ENCODE measurements at places on chromosomes 16 and 17.

- no peak for DNase-seq
Measured at GRCh38 chr17:17091276-17091675, 49.0 kb downstream of the MPRIP start.

- DNase-seq: no peak
Measured at GRCh38 chr16:5175266-5175665, 77.7 kb upstream of the EEF2KMT start.

DNA sequence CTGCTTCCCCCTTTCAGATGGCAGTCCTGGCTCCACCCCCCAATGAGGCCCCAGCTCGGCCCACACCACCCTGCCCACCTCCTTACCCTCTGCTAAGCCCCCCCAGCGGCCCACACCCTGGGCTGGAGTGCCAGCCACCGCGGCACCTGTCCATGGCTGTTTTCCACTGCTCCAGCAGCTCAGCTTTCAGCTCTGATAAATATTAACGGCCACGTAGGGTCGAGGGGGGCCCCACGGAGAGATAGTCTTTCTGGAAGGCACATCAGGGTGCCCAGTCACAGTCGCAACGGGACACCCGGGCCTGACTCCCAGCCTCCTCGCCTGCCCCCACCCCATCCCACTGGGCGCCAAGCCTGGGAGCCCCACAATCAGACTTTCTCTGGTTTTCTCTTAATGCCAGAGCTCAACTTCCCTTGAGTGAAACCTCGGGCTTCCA, 46.5 kb upstream of the CIBAR2 start:
- DNase-seq: no peak

DNA sequence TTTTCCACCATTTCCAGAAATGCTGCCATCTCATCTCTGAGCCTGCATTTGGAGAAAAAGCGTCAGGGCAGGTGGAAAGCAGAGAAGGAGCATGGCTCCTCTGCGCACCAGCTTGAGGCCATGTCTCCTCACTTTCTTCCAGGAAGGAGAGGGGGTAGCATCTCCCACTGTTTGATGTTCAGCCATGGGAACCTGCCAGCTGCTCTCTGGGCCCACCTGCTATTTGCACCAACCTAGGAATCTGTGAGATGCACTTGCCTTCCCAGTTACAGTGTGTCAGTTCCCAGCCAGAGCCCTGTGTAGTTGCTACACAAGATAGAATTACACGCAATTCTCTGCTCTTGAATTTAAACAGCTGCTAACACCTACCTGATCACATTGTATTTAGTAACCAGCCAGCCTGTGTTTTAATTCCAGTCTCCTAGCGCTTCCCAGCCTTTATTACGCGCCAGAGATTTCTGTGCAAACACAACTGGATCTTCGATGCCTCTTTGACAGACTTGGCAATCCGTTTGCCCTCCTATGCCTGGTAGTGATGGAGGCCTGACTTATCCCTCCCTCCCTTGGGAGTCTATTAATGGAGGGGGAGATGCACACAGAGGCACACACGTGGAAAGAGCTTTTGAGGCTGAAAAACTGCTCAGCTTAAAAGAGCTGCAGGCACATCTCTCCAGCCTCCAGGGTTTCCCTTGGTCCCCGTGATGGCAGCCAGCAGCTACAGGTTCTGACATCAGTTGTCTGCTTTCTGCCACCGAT, 98.1 kb upstream of the SEC14L1 start:
- DNase-seq: no peak

GRCh38 chr17:5821803-5822202, 237.5 kb upstream of the NLRP1 start:
- DNase-seq: no peak

- no peak for DNase-seq
Measured at GRCh38 chr17:68849673-68850610, 105.2 kb downstream of the ABCA8 start.

- DNase-seq: no peak
Measured at GRCh38 chr17:8944748-8945147, 20.8 kb downstream of the PIK3R5 start.

- DNase-seq: peak; percentile 54
Measured at GRCh38 chr16:69563605-69564580, 1.9 kb upstream of the NFAT5 start.

DNA sequence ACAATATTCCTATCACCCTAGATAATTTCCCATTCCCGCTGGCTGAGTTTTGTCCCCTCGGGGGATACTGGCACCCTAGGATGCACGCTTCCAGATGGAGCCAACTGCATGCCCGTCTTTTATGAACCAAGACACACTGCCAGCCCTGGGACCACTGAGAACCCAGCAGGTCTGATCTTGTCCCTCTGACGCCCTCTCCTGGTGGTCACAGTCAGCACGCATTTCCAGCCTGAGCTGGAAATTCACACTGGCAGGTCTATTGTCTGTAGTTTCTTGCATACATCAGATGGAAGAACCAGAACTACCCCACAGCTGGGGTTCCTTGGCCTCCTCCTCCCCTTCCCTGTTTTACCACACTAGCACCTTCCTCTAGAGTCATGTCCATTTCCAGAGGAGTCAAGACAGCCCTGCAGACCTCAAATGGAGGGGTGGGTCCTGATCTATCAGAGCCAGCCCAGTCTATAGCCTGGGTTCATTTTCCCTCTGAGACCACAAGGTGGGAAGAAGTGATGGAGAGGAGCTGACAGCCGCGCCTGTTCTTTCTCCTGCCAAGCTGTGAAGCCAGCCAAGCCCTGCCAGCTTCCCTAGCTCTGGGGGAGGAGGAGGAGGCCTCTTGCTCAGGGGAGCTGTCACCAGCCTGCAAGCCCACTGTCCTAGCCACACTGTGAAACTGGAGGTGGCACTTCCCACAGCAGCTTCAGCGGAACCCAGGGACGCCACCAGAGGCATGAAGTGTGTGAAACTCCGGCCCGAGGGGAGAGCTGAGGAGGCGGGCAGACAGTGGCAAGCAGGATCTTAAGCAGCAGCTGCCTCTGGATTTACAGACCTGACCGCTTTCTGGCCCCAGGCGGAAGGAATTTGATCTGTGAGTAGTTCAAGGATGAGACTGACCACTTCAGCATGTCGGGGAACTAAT, 29.3 kb downstream of the MXRA7 start:
- DNase-seq: peak; percentile 62

GRCh38 chr17:16975744-16976625, 4.1 kb upstream of the TNFRSF13B start:
- DNase-seq: peak; percentile 18

DNA sequence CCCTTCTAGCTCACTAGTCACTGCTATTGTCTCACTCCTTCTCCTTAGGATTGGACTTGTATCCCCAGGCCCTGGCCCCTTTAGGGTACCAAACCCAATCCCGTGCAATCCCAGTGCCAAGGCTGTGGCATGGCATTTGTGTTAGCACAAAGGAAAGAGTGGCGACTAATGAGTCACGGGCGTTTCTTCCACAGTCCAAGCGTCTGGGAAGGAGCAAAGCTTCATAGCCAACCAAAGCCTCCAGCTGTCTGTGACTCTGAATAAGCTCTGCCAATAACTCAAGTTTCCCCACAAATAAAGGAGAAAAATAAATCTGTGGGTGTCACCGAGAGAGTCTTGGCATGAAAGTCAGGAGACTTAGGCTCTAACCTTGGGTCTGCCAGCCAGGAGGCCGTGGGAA, 54.6 kb upstream of the COX10 start:
- DNase-seq: peak; percentile 18

GRCh38 chr17:6110592-6110991, 40.4 kb downstream of the WSCD1 start:
- DNase-seq: no peak

- DNase-seq: no peak
Measured at GRCh38 chr17:48148854-48149786, 41.6 kb downstream of the SNX11 start.

GRCh38 chr16:87351320-87351698, 32.3 kb downstream of the FBXO31 start:
- DNase-seq: peak; percentile 26

GRCh38 chr17:29061036-29061435, 18.1 kb downstream of the PIPOX start:
- no peak for DNase-seq

GRCh38 chr17:17751489-17752088, 70.3 kb downstream of the RAI1 start:
- peak; percentile 14 for DNase-seq

Measured in EL (cell line).